Epithelial cell of proximal tubule (primary cell): ENCODE measurements at places on chromosomes 4 and X.

DNA sequence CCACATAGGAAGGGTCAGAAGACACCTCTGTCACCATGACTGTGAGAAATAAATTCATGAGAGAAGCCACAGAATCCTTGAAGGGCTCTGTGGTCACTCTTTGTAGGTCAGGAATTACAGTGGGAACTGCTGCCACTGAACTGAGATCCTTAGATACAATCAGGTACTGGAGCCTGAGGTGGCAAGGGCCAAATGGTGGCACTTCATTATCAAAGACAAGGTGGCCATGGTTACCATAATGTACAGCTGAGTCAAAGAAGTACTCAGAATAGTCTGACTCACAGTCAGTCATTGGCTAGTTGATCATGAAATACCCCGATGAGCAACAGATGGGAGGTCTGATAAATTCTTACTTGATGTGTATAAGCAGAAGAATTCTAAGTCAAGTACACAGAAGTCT, 131.9 kb downstream of the RTL3 start:
- no peak for DNase-seq

- no peak for DNase-seq
These were observed 1.6 kb upstream of the ZC4H2 start for GRCh38 chrX:64977830-64978229.

DNA sequence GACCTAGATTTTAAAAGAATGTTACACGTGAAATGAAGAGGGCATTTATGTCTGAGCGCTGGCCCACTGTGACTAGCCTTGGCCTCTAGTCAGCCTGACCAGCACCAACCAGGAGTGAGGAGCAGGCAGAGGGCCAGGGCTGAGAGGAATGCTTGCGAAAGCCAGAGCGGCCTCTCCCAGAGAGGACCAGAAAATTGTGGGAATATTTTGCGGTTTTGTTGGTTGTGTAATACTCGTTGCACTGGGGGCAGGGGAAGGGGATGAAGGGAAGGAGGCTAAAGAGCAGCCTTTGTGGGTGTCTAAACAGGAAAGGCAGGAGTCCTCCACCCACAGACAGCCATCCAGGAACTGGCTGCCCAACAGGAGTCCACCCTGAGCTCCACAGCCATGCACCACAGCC, 3.8 kb downstream of the GABRE start:
- no peak for DNase-seq

GRCh38 chr4:166432842-166433241, 559.8 kb downstream of the TLL1 start:
- no peak for DNase-seq

DNA sequence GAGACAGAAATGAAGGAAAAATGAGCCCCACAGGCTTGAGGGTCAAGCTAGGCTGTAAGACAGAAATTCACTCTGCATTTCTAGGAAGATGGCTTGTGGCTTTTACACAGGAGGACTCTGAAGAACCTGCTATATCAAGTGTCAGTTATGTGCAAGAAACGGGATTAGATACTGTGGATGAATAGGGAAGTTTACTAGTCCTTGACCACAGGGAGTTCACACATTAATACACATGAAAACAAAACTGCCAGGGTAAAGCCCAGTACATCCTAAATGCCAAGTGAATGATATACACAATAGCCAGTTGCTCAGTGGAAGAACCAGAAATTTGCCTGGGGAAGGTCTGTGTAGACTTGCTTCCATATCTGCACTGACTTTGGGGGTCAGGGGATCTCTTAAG, 53.5 kb downstream of the TMEM131L start:
- no peak for DNase-seq

GRCh38 chr4:46432923-46433322, 43.0 kb upstream of the GABRA2 start:
- no peak for DNase-seq
